ENCODE measurements at places on chromosomes 11 and 22.

- DNase-seq, result no peak
These were observed 14.9 kb downstream of the DNAJB13 start for GRCh38 chr11:73965764-73966121.

- DNase-seq, result no peak
These were observed 26.3 kb upstream of the APLNR start for GRCh38 chr11:57263351-57263750.

DNA sequence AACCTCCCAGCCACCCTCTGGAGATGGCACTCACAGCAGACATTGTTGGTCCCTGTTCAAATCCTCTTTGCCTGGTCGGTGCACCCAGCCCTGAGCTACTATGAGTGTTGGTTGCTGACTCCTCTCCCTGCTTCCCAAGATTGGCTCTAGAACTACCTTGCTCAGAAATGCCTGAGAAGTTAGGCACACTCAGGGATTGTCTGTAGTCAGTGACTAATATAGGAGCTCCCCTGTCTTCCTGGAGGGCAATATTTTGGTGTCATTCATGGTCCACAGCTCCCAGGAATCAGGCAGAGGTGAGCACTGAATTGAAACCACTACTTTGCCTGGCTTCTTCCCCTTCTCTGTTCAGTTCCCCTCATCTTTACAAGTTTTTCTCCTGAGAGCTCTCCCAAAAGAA, 325.9 kb downstream of the MIAT start:
- DNase-seq, result no peak

- no peak for DNase-seq
These were observed 611.6 kb upstream of the CADM1 start for GRCh38 chr11:116115801-116116200.

DNA sequence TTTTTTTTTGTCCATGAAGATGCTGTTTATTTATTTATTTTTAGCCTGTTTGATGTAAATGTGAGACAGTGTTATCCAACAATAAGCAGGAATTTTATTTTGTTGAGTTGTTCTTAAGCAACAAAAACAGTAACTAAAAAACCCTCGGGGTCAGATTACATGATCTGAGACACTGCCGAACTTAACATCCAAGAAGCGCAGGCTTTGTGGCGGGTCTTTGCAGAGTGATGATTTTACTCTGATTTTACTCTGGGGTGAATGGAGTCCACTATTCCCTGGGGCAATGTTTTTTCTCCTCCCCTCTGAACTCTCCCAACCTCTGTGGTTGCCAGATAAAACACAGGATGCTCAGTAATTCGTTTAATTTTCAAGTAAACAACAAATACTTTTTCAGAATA, 450.1 kb upstream of the B3GAT1 start:
- DNase-seq, result no peak

DNA sequence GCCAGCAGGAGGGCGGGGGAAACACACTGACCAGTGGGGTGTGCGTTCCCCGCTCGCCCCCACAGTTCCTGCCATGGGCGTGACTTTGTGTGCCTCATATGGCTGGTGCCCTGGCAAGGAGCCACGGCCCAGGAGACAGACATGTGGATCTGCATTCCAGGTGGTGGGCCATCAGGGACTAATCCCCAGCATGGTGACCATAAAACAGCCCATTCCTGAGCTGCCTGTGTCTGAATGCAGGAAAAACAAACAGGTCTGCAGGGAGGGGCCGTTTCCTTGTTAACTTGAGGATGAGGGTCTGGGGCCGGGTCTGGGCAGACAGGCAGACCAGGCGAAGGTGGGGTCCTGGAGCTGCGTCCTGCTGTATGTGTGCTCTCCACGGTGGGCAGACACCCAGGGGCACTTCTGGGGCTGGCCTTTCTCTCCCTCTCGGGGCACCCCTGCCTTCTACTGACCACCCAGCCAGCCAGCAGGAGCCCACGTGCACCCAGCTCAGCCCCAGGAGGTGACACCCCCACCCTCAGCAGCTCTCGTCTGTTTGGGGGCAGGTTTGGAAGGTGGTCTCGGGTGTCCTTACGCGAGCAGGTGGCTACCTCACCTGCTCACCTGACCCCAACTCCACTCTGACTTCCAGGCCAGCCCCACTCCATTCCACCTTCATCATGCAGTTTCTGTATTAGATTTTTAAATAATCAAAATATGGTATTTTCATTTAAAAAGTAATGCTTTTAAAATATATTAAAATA, 120.3 kb downstream of the KCNQ1OT1 start:
- DNase-seq, result no peak

DNA sequence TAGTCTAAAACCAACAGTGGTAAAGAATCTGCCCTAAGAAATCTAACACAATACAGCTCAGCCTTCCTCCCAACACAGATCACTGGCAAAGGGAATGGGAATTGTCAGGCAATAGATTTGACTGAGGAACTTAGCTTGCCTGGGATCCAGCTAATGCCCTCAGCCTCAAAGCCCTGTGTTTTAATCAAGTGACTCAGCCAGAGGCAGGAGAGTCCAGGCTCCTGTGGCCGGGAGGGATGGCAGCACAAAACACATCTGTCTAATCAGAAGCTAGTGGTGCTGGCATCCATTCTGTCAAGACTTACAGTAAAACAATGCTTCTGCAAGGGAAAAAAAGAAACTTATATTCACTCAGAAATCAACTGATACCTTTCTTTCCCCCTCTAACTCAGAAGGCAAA, 5.6 kb downstream of the SYTL2 start:
- DNase-seq, result no peak

DNA sequence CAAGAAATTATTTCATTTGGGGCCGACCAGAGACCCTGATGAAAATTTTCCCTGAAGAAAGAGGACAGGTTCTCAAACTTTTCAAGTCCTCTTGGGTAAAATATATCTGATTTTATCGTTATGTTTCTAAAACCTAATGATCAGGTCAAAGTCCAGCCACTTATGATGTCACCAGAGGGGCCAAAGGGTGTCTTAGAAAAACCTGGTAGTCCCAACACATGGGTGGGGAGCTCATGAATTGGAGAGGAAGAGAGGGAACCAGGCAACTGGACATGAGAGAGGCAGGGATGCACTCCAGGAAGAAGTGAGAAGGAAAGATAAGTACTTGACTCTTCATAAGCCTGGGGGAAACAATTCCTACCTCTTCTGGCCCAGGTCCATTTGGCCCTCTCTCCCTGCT, 9.2 kb downstream of the SLC5A1 start:
- no peak for DNase-seq

DNA sequence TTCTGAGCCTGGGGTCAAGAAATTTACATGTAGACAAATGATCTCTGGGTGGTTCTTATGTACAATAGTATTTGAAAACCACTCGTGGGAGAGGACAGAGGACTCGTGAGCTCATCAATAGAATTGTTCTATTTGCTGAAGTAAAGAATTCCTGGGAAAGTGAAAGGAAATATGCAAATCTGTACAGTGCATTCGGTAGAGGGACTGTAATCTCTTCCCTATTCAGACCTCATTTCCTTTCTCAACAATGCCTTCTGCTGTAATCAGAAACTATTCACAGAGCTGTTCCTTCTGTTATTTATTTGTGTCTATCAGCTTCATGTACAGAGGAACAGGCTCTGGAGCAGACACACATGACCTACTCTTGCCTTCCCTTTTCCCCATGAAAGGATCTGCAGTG, 709.4 kb upstream of the KIRREL3 start:
- DNase-seq, result no peak

- DNase-seq, result no peak
These were observed 21.8 kb downstream of the DCUN1D5 start for GRCh38 chr11:103070142-103070541.

GRCh38 chr11:67494371-67495233, 10.6 kb downstream of the PITPNM1 start:
- DNase-seq, result no peak

DNA sequence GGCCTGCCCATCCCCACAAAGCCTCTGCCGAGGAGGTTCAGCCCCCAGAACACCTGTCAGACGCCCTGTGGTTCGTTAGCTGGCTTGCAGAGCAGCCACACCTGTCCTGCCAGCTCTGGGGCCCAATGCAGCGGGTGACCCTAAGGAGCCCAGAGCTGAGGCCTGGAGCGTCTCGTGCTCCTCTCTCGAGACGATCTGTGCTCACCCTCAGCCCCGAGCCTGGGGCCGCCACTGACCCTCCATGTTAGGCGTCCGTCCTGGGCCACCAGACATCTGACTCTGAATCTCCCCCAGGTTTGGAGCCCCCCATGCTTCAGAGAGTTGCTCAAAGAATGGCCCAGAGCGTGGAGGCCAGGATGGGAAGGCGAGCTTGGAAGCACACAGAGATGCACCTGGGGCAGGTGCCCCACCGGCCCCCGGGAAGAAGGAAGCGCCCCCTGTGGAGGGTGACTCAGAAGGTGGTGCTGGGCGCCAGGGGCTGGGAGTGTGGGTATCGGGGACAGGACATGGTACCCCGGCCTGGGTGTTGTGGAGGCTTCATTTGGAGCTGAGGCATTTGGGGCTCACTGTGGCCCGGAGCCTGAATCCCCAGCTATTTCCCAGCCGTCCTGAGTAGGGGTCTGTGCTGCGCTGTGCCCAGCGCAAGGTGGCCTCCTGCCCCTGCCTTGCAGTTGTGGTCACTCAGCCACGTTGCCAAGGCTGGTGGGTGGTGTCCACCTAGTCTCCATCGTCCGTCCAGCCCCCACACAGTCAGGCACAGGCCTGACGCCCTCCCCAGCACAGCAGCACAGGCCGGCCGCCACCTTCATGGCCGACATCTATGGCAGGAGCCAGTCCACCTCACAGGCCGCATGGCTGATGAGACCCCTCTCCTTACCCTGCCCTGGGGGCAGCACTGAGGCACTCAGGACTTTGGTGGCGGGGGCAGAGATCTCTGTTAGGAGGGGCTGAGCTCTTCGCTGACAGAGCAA, 36.2 kb downstream of the SBF1 start:
- DNase-seq, result no peak

GRCh38 chr11:32508780-32509179, 73.4 kb upstream of the WT1 start:
- DNase-seq, result no peak

- DNase-seq, result no peak
These were observed 18.6 kb downstream of the PPP6R2 start for GRCh38 chr22:50361688-50362087.

- no peak for DNase-seq
These were observed 712.3 kb downstream of the METTL15 start for GRCh38 chr11:28820296-28820989.

DNA sequence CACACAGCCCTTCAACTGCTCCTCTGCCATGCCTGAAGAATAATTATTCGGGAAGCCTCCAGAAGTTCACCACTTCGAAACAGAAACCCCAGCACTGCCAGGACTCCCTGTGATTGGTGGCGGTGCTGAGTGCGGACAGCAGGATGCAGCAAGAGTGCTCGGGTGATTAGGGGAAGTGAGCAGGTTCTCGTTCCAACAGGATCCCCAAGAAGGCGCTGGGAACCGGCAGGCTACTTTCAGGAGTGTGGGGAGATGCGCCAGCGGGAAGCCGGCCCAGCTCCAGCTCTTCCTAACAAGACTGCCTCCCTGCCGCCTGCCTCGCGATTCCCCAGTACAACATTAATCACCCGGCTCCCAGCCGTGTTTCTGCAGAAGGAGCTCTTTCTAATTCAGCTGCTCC, 630.2 kb downstream of the BRD1 start:
- no peak for DNase-seq

- DNase-seq, result no peak
These were observed 52.7 kb upstream of the GRAMD1B start for GRCh38 chr11:123377355-123377754.

DNA sequence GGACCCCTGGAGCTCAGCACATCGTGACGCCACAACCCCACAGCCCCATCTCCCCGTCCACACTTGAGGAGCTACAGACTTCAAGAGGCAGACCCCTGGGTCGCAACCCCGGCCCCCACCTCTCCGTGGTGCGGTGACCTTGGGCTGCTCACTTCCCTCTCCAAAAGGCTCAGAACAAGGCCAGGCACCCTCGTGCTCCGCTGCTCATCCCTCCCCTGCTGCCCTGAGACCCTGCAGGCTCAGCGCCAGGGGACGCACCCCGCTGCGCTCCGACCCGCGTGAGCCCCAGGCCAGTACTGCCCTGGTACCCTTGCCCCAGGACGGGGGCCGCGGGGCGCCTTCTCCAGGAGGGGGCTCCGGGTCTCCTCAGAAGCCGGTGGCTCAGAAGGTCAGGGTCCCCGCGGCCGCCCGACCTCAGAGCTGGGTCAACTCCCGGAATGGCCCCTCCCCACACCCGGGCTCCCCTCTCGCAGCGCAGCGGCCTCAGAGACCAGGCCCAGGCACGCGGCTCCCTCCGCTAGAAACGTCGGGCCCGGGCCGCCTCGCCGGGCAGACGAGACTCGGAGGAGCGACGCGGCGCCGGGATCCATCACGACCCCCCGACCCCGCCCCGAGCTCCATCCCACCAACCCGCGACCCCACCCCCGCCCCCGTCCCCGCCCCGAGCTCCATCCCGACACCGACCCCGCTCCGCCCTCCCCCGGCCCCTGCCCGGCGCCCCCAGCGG, 563 bp downstream of the GATD1 start:
- DNase-seq, result no peak

DNA sequence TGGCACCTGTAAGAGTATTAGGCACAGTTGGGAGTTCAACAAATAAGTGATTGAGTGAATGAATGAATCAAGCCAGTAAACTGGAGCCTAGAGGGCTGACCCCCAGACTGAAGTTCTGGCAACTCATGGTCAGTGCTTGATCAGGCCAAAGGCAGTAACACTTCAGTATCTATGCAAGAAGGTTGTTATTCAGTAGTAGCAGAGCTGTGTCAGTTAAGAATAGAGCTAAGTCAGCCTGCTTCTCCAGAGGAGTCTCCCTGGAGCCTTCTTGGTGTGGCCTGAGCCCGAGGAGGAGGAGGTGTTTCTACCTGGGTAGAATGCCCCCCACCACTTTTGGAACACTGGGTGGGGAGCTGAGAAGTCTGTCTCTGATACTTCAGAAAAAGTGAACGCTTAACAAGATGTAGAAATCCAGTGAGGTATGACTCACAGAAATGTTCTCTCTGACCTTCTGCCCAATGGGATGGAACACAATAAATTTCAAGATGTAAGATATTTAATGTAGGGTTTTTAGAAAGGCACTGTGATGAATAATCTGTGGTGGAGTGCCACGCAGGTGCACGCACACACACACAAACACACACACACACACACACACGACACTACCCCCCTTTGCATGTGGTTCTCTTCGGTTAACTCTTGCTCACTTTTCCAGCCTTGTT, 219.9 kb downstream of the HIPK3 start:
- no peak for DNase-seq

DNA sequence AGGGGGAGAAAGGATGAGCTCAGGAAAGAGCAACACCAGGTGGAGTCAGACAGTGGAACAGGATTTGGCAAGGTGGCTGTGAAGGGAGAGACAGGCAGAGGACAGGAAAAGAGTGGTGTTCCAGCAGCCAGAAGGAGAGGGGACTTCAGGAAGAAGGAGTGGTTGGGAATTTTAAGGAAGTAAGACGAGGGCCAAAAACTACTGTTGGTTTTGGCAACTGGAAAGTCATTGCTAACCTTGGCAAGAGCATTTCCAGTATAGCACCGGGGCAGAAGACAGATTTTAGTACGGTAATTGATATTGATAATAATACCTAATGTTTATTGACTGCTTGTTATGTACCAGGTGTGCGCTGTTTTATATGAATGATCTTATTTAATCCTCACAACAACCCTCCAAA, 15.4 kb upstream of the DDX6 start:
- no peak for DNase-seq
